ENCODE measurements at places on chromosomes 2 and 18. TPM values are rescaled to one million over a fixed set of nuclear protein-coding genes. Genes with fewer than 3 reads are reported as not detected.

GRCh38 chr2:32008805-32009515 is 1.8 kb downstream of the MEMO1 start:
- DNase-seq = no peak

DNA sequence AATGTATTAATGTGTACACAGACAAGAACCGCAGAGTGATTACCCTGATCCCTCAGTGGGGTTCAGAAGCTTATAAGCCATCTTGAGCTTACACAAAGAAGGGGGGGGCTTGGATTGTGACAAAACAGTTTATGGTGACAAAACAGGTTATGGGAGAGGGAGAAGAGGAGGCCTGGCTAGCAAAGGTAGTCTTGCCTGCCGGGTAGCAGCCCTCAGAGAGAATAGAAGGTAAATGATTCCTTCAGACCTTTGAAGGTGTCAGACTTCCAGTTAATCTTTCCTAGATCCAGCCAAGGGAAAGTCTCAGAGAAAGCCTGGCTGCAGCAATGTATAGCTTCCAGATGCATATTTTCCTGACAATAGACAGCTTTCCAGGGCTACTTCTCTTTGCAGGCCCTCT is 44.6 kb upstream of the RAPH1 start:
- DNase-seq = no peak

Gene GLS
- total RNA-seq = 85.5 TPM

Gene GPR155
- total RNA-seq = 1.7 TPM
